ENCODE measurements at places on chromosomes 5 and 9. TPM values are rescaled to one million over a fixed set of nuclear protein-coding genes. Genes with fewer than 3 reads are reported as not detected.

- no peak for DNase-seq
Observed at GRCh38 chr9:97332993-97333392, 25.5 kb downstream of the CCDC180 start.

GRCh38 chr9:109708451-109708945 is 71.5 kb upstream of the PALM2AKAP2 start:
- no peak for DNase-seq

MCC gene
- 44.7 TPM for total RNA-seq

DNA sequence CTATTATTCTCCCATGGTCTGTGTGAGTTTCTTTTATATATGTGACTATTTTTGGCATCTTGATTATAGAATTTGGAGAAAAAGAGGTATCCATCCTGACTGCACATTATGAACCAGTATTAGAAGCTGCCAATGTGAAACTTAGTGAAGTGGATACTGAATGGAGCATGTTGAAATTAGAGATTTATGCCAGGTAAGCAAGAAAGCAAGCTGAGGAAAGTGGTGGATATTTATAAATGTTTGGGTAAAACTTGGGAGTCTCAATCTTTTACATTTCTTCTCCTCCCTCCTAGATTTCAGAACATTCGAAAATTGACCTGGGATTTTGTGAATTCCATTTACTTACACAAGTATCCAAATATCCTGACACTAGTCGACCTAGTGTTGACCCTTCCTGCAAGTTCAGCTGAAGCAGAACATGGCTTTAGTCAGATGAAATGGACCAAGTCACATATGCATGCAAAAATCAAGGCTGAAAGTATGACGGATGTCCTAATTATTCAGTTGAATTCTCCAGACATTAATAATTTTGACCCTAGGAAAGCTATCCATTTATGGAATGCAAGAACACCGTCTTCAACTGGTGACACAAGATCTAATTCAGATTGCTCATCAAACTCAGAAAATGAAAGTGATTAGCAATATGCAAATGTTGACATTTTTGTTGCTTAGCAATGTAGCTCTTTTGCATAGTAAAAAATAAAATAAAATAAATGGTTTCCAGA is 66.8 kb upstream of the IL7R start:
- DNase-seq = no peak

Measured in pulmonary artery endothelial cell (primary cell).